ENCODE measurements at places on chromosomes 11 and 22. TPM values are rescaled to one million over a fixed set of nuclear protein-coding genes. Genes with fewer than 3 reads are reported as not detected.

The RHOD gene
- 9.6 TPM for polyA plus RNA-seq

The DEUP1 gene
- 1.2 TPM for polyA plus RNA-seq

The ELF5 gene
- 87.5 TPM for polyA plus RNA-seq

The KCNA4 gene
- polyA plus RNA-seq = 0.24 TPM

The MMP27 gene
- not detected for polyA plus RNA-seq

The OR51I1 gene
- polyA plus RNA-seq = not detected

The ACTN3 gene
- polyA plus RNA-seq = 0.69 TPM

The CADM1 gene
- 135 TPM for polyA plus RNA-seq

The KRTAP5-3 gene
- not detected for polyA plus RNA-seq

The HOATZ gene
- 0.19 TPM for polyA plus RNA-seq

The KRTAP5-10 gene
- 0.23 TPM for polyA plus RNA-seq

The GLYAT gene
- polyA plus RNA-seq = 160 TPM

The OR8G1 gene
- polyA plus RNA-seq = not detected

The OR8D4 gene
- not detected for polyA plus RNA-seq

The PGA4 gene
- polyA plus RNA-seq = 0.68 TPM

The CCDC188 gene
- polyA plus RNA-seq = 0.71 TPM

The TMEM191B gene
- 3.9 TPM for polyA plus RNA-seq

The ZNF214 gene
- polyA plus RNA-seq = 11.6 TPM

The OR8D1 gene
- not detected for polyA plus RNA-seq

The SOX10 gene
- 1.0 TPM for polyA plus RNA-seq

The GAB4 gene
- not detected for polyA plus RNA-seq

The OR4C12 gene
- not detected for polyA plus RNA-seq

The TNNT3 gene
- polyA plus RNA-seq = 8.4 TPM

The CASP4 gene
- 15.9 TPM for polyA plus RNA-seq

The ACRV1 gene
- polyA plus RNA-seq = 0.73 TPM

The XNDC1N gene
- polyA plus RNA-seq = 9.7 TPM

The PGM2L1 gene
- polyA plus RNA-seq = 3.6 TPM

The SOX6 gene
- polyA plus RNA-seq = 23.3 TPM

The AMPD3 gene
- 5.1 TPM for polyA plus RNA-seq

The C22orf42 gene
- not detected for polyA plus RNA-seq

The NAALADL1 gene
- 11.7 TPM for polyA plus RNA-seq

The P4HA3 gene
- 1.2 TPM for polyA plus RNA-seq

The APOA5 gene
- not detected for polyA plus RNA-seq

The MRGPRX3 gene
- not detected for polyA plus RNA-seq

The ZBTB16 gene
- polyA plus RNA-seq = 2.2 TPM
